ENCODE measurements at places on chromosomes 2 and 18. TPM values are rescaled to one million over a fixed set of nuclear protein-coding genes. Genes with fewer than 3 reads are reported as not detected.

Gene DSG2
- total RNA-seq: 48.2 TPM

Gene GPR35
- 3.1 TPM for total RNA-seq

Gene TANC1
- 30.3 TPM for total RNA-seq

Gene PSMA8
- total RNA-seq: 6.3 TPM

Gene BAZ2B
- 108 TPM for total RNA-seq

Gene ERICH2
- not detected for total RNA-seq

Gene MRPS9
- 2.4 TPM for total RNA-seq

Gene CAPN14
- 0.96 TPM for total RNA-seq

Gene ACMSD
- 3.1 TPM for total RNA-seq

All from umbilical cord (tissue), 2 donors.